ENCODE measurements at places on chromosomes 5 and 9. TPM values are rescaled to one million over a fixed set of nuclear protein-coding genes. Genes with fewer than 3 reads are reported as not detected.

DNA sequence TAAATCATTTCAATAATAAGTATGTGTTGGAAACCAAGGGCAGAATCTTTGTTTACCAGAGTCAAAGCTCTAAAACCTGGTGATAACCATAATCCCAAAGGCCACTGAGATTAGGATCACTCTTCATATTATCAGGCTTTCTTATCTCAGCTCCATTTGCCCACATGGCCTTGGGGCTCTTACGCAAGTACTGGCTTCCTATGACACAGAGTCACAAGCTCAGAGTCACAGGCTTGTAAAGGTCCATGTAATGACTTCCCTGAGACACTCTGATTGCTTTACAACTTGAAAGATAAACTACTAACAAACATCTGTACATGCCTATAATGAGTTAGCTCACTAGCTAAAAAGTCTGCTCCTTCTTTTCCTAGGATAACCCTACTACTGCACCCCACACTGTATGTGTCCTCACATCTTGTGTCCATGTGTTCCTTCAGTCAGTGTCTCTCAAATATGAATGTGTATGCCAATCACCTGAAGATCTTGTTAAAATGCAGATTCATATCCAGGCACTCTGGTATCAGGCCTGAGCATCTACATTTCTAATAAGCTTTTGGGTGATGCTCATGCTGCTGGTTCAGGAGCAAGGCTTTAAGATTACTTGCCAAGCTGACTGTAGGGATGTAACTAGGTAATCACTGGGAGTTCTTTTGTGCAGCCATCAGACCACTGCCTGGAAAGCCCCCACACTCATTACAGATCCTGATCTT lies 28.4 kb downstream of the SEMA6A start:
- DNase-seq = no peak

DNA sequence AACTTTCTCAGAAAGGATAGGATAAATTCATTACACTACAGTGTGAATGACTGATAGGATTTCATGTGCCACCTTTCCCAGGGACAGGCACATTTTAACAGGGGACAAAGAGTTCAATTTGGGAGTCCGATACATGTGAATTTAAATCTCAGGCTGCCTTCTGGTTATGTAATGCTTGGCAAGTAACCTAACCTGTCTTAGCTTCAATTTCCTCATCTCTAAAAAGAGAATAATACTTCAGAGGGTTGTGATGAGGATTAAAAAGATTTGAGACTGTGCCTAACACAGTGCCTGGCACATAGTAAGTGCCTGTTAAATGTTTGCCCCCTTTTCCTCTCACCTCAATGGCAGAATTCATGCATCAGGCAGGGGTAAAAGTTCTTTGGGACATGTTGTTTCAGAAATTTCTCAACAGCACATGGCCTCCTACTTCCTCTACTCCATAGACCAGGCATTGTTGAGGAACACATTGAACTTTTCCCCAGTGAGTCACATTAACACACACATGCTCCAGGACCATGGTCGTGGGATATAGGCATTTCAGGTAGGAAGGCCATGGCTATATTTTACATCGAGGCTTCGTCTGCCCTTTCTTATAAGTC lies 94.6 kb upstream of the EGFLAM start:
- DNase-seq = no peak

GRCh38 chr9:37936965-37937364 lies 33.0 kb upstream of the SLC25A51 start:
- DNase-seq = no peak

DNA sequence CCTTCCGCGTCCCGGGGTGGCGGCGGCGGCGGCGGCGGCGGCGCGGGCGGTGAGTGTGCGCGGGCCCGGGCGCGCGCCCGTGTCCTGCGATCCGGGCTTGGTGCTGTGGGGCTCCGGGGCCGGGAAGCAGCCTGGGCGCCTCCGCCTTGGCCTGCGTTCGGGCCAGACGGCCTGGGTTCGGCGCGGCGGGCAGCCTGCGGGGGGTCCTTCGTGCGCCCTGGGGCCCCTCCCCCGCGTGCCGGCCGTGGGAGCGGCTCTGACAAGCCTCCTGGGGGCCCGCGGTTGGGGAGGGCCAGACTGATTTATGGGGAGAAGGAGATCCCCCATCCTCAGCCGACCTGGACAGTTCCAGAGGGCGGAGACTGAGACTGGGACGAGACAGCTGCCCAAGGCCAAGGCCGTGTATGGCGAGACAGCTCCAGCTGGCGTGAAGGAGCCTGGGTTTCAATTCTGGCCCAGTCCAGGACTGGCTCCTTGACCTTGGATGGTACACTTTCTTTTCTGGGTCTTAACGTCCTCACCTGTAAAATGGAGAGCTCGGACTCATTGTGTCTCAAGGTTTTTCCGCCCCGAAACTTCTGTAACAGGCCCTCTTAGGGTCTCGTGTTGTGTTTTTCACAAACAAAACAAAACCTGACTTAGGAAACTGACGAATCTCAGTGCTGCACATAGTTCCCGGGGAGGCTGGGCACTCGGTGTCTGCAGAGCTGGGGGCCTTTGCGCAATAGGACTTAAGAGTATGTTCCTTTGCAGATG lies 603 bp downstream of the TMEM268 start:
- DNase-seq = peak; percentile 58

GRCh38 chr5:140220698-140221064 lies 45.7 kb downstream of the CYSTM1 start:
- DNase-seq = no peak

DNA sequence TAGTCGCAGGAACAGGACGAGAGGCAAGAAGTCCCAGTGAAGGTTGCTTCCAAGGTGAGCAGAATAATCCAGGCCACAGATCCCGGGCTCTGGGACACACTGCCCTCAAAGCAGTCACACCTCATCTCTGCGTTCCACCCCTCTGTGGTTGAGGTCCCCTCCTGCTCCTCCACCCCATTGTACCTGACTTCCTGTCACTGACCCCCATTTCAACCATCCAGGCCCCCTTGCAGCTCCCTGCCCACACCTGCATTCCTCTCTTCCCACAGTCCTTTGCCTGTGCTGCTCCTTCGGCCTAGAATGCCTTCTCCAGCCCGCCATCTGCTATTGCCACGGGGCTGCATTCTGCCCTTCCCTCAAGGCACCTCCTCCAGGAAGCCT lies 73.5 kb downstream of the PAX5 start:
- no peak for DNase-seq

DNA sequence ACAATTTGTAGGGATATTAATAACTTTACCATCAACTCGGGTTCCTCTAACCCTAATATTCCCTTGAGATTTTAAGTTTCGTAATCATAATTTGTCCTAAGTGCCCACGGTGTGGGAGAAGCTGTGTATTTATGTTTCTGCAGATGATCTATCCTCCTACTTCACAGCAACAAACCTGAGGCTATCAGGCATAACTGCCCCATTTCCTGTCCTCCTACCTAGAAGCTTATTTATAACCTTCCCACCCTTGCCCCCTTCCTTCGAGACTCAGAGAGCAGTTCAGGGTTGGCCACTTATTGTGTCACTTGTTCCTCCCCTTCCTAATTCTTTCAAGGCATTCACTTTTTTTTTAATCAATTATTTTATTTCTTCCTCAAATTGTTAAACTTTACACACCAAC lies 29.6 kb upstream of the LCP2 start:
- no peak for DNase-seq

DNA sequence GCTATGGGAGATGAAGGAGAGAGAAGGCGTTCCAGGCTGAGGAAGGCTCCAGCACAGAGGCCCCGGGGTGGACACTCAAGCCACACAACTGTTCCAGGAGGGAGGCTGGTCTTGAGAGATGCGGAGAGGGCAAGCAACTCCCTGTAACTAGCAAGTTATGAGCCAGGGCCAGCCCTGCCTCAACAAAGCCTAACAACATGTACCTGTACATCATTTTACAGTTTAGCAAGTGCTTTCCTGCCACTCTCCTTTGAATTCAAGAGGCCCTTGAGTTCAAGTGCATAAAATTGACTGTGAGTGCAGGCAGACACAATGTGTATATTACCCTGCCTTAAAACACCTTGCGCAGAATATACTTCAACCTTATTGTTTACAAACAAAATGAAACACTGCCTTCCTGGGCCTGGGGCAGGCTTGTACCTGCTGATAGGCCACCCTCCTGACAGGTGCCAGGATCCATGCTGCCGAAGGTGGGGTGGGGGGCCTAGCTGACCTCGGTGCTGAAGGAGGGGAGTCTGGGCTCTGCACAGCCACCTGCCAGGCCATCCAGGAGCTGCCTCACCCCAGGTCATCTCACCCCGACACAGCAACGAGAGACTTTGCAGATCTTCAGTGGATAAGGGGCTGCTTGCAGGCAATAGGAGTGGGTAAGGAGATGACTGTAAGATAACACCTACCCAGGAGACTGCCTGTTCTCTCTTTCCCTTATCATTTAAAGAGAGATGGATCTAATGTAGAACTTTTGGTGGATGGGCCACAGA lies 80.0 kb downstream of the PPARGC1B start:
- DNase-seq = no peak

DNA sequence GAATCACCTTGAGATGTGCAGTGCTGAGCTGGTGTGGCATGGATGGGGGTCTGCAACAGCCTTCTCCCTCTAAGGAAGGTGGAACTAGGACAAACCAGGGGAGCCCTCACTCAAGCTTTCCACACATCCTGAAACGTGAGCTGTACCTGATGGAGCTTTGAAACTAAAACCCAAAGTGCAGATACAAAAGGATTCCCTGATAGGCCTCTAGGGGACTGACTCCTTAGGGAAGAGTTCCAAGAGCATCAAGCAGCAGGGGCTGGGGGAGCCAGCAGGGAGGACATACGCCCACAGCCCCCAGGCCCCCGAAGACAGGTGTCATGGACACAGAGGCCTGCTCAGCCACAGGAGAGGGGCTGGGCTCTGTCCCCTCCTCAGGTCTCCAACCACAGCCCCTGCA lies 17.7 kb downstream of the ARHGEF37 start:
- no peak for DNase-seq

- DNase-seq = no peak
Measured at GRCh38 chr9:104906441-104907277, 21.3 kb downstream of the ABCA1 start.

GRCh38 chr5:97847920-97848631 lies 665.0 kb upstream of the RIOK2 start:
- DNase-seq = no peak

DNA sequence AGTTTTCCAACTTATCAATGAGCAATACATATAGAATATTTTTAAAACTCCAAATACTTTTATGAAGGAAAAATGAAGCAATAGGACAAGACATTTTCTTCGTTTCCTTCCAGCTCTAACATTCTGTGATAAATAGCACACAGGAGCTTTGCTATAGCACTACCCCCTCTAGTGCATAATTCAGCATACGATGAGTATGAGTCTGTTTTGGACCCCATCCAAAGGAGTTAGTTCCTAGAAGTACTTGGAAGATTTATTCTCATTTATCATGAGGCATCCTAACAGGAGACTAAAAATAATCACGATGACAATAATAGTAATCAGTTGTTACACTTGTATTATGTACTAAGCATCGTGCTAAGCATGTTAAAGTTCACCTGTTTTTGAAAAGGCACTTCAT lies 1061.3 kb upstream of the DMAC1 start:
- DNase-seq = peak; percentile 62

The FOXD4 gene
- polyA plus RNA-seq = 0.86 TPM

The IL13 gene
- not detected for polyA plus RNA-seq

The CAMK2A gene
- 252 TPM for polyA plus RNA-seq

The ZNF782 gene
- 5.2 TPM for polyA plus RNA-seq

The FAM200C gene
- polyA plus RNA-seq = 10.8 TPM

The MYOZ3 gene
- 17.7 TPM for polyA plus RNA-seq

The PIP5K1B gene
- 1.3 TPM for polyA plus RNA-seq

The ARPC5L gene
- 26.3 TPM for polyA plus RNA-seq

Data from muscle of arm (tissue), 14 donors.